ENCODE measurements at places on chromosomes 12 and 14. TPM values are rescaled to one million over a fixed set of nuclear protein-coding genes. Genes with fewer than 3 reads are reported as not detected.

Gene SERPINA5
- total RNA-seq: not detected

Gene ANG
- 0.71 TPM for total RNA-seq

Gene PAH
- total RNA-seq: not detected

Gene CBLN3
- 0.80 TPM for total RNA-seq

Gene NID2
- 12.6 TPM for total RNA-seq

Gene CLEC7A
- 0.28 TPM for total RNA-seq

Gene TMCC3
- total RNA-seq: 0.49 TPM

Gene CLEC1B
- total RNA-seq: not detected

Gene ALG10B
- 13.8 TPM for total RNA-seq

Gene DCAF4
- total RNA-seq: 23.4 TPM

Gene ERP27
- total RNA-seq: not detected

Gene USP44
- 6.9 TPM for total RNA-seq

Gene KLRB1
- not detected for total RNA-seq

- no peak for DNase-seq
Measured at GRCh38 chr12:78712834-78713481, 151.6 kb upstream of the SYT1 start.

- no peak for DNase-seq
Measured at GRCh38 chr14:92675976-92676375, 72.5 kb downstream of the LGMN start.

GRCh38 chr12:103627189-103627855 is 40.2 kb downstream of the STAB2 start:
- DNase-seq: no peak

DNA sequence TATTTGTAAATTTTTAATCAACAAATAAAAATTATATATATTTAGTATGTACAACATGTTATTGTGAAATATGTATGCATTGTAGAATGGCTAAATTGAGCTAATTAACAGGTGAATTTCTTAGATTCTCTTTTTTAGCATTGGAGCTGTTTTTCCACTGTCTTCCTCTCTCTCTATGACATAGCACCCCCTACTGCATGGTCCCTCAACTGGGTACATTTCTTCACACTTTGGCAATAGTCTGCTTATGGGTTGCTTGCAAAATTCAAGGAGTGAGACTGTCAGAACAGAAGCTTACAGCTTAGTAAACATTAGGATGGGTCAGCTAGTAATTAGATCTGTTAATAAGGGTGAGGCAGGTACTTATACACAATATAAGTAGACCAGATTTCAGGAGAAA is 658.5 kb upstream of the MGAT4C start:
- peak; percentile 62 for DNase-seq

GRCh38 chr12:89932954-89933353 is 224.3 kb upstream of the ATP2B1 start:
- no peak for DNase-seq

DNA sequence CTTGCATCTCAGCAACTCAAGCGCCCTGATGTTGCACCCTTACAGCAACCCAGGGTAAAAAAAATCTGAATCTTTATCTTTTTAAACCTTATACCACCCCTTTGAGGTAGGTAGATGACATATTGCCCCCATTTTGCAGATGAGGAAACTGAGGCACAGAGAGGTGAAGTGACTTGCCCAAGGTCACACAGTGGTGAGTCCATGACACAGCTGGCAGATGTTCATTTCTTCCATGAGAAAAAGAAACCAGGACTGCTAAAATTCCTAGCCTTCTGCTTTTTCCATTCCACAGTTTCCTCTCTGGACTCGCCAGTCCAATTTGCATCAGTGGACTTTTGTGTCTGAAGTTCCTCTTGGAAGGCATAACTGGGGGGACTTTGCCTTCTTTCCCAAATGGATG is 79.3 kb downstream of the IGF1 start:
- DNase-seq: no peak

DNA sequence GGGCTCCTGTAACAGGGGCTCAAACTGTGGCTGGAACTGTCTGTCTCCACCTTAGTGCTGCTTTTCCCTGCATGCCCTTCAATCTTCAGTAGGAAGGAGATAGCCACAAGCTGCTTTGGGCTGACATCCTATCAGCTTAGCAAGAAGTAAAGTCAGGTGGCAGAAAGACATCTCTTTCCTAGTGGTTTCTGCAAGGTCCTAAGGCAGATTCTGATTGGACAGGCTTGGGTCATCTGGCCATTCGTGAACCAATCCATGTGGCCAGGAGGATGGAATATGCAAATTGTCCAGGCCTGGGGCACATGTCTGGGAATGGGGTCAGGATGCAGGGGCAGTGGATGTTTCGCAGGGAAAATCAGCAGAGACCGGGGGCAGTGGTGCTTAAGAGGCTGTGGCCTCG is 5.2 kb downstream of the RITA1 start:
- DNase-seq: peak; percentile 44

DNA sequence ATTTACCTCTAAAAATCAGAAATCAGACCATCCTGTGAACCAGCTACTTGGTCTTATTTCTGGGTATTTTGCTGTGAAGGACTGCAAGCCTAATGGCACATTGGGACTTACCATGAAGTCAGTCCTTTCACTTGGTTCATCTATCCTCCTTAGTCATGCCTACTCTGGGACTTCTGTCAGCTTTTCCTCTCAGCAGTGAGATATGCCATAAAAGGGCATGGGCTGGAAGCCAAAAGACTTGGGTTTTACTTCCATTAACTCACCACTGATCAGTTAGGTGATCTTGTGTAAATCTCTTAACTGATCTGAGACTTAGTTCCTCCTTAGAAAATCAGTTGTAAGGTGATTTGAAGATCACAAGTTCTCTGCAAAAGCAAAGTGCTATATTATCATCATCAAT is 116.5 kb downstream of the PAH start:
- DNase-seq: no peak

DNA sequence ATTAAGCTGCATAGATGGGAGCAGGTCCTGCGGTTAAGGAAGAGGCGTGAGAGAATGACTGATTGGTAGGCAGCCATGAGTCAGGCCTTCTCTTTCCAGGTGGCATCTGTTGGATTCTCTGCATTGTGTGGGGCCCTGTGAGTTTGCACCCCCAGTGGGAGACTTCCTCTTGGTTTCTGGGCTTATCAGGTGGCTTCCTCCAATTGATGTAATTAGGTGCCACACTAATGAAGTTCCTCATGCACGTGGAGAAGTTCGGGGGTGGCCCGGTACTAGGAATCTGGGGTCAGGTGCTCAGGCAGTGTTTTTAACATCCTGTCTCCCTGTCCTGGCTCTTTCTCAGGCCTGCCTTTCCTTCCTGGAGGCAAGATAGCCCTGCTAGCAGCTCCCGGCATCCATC is 765.1 kb upstream of the TMEM132C start:
- DNase-seq: no peak

- DNase-seq: no peak
Measured at GRCh38 chr12:111078731-111079130, 158.4 kb upstream of the MYL2 start.

GRCh38 chr14:20341646-20342045 is 1.8 kb upstream of the PARP2 start:
- DNase-seq: no peak

DNA sequence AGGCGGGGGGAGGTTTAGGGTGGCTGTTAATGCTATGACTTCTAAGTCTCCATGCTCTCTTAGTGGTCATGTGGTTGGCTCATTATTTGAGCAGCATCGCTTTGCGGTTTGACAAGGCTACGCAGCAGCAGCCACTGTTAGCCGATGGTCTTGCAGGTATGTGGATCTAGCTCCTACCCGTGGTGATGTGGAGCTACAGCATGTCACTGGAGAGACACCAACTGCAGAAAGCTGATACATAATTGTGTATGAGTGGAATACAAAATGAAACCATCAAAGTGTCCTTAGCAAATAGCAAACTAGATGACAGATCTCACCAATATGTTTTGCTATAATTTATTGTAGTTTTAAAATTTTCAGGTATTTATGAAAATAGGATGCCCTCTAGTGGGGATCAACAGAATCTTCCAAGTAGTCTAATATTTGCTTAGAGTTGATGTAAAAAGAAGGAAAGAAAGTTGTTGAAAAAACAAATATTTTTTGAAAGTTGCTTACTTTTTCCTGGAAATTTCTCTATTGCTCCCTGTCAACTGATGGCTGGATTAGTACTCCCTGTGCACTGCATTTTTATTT is 94.9 kb downstream of the NAV3 start:
- DNase-seq: peak; percentile 96

GRCh38 chr12:111035578-111036301 is 115.4 kb upstream of the MYL2 start:
- DNase-seq: peak; percentile 56

DNA sequence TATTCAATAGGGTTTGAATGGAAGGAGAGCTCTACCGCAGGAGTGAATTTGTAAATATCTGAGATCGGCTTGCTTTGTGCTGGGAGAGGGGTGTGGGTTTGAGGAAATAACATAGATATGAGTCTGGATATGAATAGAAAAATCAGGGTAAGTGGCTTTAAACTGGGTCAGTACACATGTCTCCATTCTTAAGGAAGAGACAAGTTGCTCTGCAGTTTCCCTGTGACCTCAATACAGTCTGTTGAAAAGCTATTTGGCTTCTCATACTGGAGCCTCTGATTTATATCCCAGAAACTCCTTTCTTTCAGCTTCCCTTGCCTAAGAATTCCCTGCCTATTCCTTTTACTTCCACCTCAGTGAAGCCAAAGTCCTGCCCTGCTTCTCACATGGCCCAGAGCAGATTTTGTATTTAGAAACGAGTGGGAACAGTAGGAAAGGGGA is 153.5 kb upstream of the ATF7IP start:
- DNase-seq: no peak

DNA sequence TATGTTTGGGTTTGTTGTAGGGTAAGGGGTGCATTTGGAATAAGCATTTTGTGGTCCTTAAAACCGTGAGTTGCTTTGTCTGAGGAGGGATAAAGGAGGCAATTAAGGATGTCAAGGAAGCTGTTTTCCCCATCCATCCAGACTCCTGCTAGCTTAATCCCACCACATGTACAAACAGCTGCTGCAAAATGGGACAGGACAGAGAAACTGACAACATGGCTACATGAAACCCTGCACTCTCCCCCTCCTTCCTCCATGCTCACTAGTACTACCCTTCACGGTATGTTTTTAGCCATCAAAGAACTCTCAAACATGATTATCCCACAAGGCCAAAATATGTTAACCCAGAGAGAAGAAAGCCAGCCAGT is 20.6 kb downstream of the ST8SIA1 start:
- no peak for DNase-seq

- DNase-seq: no peak
Measured at GRCh38 chr14:22939684-22940083, 10.5 kb upstream of the PRMT5 start.

- DNase-seq: peak; percentile 73
Measured at GRCh38 chr12:123533672-123534643, at the start of gene RILPL1. Gene RILPL1 (minus strand): TSS chr12:123533719. CDS start chr12:123533482, 237 bp downstream.

- DNase-seq: peak; percentile 76
Measured at GRCh38 chr12:124507188-124508109, 60.0 kb downstream of the NCOR2 start.

GRCh38 chr12:59678759-59679411 is 83.1 kb downstream of the SLC16A7 start:
- DNase-seq: no peak

- DNase-seq: no peak
Measured at GRCh38 chr14:36583893-36584811, 1.7 kb upstream of the NKX2-8 start.

- DNase-seq: peak; percentile 48
Measured at GRCh38 chr12:118537481-118537917, 161.1 kb downstream of the SUDS3 start.

DNA sequence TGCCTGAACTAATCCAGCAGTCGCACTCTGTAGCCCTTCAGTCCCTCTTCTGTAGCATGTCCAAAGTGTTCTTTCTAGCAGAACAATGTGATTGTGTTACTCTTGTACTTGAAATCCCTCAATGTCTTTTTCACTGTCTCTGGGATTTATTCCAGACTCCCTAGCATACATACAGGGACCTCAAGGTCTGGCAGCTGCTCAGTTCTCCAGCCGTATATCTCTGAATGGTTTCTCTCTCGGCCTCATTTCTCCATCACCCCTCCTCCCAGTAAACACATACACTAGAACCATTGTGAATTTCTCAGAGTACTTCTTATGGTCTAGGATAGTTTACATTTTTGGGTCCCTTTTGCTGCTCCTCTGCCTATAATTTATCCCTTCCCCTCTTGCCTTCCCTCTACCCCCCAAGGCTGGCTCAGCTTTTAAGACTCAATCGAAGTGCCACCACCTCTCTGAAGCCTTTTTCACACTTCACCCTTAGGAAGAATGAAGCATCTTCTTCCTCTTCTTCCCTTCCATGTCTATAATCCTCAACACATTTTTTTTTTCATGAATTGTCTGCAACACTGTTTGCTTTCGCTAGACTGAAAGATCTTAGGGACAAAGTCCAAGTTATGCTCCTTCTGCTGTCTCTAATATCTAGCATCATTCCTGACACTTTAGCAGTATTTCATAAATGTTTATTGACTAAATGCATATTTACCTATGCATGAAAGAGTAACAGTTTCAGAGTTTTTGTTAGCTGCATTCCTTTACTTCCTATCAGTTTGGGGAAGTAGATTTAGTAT is 446.1 kb downstream of the ZFP36L1 start:
- no peak for DNase-seq

Measured in A673 (cell line).